ENCODE measurements at places on chromosomes 16 and 17. TPM values are rescaled to one million over a fixed set of nuclear protein-coding genes. Genes with fewer than 3 reads are reported as not detected.
A peak's percentile ranks its signal among the peaks of the same experiment; 100 is the strongest.

The DDX52 gene
- 26.7 TPM for total RNA-seq

The TP53TG3B gene
- total RNA-seq, result not detected

The TM4SF5 gene
- not detected for total RNA-seq

The CLEC3A gene
- not detected for total RNA-seq

The RRAD gene
- total RNA-seq, result 1.4 TPM

The ITGAX gene
- 0.18 TPM for total RNA-seq

The C16orf96 gene
- not detected for total RNA-seq

DNA sequence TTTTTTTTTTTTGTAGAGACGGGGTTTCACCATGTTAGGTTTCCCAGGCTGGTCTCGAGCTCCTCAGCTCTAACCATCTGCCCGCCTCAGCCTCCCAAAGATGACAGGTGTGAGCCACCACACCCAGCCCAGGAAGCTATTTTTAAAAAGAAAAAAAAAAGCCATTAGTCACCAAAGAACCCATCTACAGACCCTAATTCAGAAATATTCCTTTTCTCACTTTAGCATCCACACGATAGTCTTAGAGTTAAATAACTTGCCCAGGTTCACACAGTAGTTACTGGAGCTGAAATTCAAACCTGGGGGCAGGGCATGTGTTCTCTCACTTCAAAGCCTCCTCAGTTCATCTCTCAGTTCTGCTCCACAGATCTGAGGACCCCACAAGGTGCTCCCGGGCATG, 70.3 kb upstream of the NOL11 start:
- no peak for DNase-seq

DNA sequence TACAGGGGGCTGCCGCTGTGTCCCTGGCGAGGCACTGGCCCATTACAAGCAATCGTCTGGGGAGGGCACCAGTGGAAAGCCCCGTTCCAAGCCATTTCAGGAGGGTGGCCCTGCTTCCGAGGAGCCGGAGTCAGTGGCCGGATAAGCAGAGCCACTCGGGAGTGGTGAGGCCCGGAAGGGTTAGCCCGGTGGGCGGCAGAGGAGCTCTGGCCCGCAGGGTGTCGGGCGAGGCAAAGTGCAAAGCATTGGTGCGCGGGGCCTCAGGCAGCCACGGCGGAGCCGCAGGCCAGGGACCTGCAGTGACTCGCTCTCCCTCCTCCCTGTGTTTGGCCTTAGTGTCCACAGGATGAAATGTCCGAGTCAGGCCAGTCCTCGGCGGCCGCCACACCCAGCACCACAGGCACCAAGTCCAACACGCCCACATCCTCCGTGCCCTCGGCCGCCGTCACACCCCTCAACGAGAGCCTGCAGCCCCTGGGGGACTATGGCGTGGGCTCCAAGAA, 24.6 kb downstream of the NME3 start:
- no peak for DNase-seq

DNA sequence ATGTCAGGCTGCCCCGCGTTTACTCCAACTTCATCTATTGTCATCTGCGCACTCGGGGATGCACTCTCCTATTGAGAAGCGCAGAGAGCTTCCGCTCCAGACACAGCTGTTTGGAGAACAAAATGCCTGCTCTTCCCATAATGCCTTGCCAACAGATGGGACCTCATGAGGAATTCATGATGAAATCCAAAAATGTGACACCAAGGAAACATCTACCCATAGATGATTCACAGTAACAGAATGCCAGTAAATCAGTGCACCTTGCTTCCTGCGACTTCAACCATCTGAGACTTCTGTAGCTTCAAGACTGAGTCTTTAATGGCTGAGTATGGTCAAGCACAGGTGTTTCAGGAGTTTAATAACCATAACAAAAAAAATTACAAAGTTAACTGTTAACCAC, 1144.9 kb upstream of the GOT2 start:
- DNase-seq, result no peak

- no peak for DNase-seq
Measured at GRCh38 chr16:55922662-55923061, 47.5 kb upstream of the CES5A start.

DNA sequence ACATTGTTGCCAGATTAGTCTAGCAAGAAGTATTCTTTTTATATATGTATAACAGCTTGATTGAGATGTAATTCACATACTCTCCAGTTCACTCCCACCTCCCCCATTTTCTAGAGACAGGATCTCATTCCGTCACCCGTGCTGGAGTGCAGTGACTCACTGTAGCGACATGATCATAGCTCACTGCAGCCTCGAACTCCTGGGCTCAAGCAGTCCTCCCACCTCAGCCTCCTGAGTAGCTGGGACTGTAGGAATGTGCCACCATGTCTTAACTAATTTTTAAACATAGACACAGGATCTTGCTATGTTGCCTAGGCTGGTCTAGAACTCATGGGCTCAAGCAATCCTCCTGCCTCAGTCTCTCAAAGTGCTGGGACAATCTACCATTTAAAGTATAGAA, 3.3 kb upstream of the RSAD1 start:
- no peak for DNase-seq

- peak; percentile 19 for DNase-seq
Measured at GRCh38 chr17:62064791-62065563, at the start of gene MED13. Gene MED13 (minus strand): TSS chr17:62065278. CDS start chr17:62065205, 73 bp downstream.

DNA sequence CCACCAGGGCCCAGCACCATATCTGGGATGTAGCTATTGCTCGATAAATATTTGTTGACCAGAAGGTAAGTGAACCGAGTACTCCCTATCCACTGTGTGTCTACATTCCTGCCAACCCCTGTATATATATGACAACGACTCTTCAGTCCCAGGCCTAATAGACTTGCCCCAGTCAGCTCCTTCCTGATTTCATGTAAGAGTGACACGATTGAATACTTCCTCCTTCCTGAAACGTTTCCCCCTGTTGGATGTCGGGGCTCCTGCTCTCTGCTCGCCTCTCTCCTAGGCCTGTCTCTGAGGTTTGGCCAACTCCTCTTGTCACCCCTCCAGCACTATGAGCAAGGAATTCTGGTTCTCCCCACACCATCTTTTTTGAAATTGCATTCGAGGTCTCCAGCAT, 178.9 kb downstream of the PRKCA start:
- no peak for DNase-seq

DNA sequence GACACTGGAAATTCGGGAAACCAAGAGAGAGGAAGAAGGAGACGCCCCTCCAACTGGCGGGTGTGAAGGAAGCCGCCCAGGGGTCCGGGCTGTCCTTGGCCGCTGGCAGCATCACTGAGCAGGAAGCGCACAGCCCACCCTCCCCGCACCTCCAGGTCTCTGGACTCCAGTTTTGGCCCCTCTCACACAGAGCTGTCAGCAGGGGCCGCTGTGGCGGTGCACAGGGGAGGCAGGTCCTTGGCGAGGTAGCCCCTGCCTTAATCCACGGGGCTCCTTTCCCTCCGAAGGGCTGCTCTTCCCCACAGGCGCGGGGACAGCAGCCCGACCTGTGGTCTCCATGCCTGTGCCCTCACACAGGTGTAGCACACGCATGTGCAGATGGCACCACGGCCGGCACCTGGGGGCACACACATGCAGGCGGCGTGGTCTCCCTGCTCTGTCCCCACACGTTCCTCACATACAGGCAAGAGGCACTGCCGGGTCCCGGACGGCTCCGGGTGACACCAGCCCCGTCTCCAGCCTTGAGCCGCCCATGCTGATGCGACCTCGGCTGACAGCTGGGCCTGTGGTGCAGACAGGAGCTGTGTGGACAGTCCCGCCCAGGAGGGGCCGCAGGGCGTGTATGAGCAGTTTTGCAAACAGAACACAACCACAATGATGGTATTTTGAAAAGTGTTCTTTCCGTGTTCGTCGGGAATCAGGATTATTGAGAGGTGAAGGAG, 26.6 kb upstream of the CHMP6 start:
- DNase-seq, result no peak

GRCh38 chr17:59761385-59762048, 54.1 kb downstream of the VMP1 start:
- DNase-seq, result peak; percentile 86

GRCh38 chr17:82565551-82565950, 46.0 kb downstream of the FOXK2 start:
- no peak for DNase-seq

- DNase-seq, result no peak
Measured at GRCh38 chr17:46822388-46822921, 4.0 kb upstream of the WNT3 start.

- no peak for DNase-seq
Measured at GRCh38 chr17:15086776-15087295, 178.3 kb downstream of the PMP22 start.

DNA sequence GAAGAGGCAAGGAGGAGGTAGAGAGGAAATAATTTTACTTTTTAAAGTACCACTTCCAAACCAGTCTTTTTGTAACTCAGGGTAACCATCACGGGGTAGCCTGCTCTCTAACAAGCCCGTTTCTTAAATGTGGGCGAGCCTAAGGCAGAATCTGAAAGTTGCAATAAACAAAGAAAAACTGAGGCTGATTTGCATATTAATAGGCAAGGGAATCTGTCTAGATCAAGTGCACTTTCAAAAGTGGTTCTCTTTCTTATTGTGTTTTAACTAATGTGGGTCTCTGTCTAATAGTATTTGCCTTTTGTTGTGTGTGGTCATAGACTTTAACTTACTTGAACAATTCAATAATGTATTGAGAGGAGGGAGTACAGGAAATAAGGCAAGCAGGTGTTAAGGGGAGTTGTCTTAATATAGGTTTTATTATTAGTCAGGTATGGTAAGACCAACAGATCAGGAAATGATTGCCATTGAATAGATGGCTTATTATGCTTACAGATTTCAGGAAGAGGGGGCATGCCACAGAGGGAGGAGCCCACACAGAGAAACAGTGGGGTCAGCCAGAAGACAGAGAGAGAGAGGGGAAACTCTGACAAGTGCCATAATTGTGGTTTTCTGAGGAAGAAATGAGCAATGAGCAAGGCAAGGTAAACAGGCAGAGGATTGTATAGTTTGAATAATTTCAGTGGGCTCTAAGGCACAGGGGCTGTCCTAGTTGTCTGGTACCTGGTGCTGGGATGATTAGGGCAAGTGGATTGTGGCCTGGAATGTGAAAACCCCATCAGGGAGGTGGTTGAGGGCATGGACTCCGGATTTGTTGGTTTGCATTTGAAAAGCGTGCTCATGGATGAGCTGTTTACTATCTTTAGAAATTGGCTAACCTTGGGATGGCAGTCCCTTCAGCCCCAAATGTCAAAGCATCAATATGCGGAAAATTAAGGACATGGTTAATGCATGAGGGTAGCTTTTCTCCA, 237.2 kb downstream of the TOX3 start:
- no peak for DNase-seq

DNA sequence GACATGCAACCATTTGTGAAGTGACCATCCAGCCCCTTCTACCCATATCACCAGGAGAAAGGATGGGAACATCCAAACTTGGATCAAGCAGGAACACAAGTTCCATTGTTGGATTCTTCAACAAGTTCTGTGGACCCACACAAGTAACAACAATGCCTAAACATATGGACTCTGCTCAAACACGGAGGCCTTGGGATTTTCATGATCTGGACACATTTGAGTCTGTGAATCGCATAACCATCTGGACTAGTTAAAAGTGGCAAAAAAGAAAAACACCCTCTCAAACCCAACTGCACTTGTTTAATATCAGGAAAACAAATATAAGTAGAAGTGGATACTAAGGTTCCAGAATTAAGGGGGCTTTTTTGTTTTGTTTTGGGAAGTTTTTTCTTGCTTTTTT, 70.8 kb downstream of the TOX3 start:
- DNase-seq, result no peak

DNA sequence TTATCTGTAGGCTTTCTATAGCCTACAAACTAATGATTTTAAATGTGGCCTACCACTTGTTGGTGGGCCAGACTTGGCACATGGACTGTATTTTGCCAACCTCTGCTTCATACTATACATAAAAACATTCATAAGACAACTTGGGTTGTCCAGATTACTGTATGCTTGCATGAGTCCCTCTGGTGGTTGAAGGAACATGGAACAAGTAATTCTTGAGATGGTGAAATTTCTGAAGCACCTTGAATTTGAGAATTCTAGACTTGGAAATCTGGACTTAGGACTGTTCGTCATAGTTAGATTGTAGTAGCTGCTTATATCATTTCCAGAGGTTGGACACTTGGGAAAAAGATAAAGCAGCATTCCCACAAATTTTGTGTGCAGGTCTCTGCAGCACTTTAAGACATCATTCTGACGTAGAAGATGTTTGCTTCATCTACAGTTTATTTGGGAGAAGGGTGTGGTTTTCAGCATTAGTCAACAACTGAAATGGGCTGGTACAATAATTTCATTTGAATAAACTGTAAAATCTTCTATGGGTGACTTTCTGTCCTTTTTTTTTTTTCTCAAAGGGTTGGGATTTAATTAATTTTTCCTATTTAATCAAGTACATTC, 31.2 kb downstream of the NFATC3 start:
- peak; percentile 51 for DNase-seq

GRCh38 chr17:77957235-77957856, 1.2 kb upstream of the TNRC6C start:
- DNase-seq, result peak; percentile 29

- DNase-seq, result no peak
Measured at GRCh38 chr17:7882629-7883028, 6.0 kb upstream of the CHD3 start.

DNA sequence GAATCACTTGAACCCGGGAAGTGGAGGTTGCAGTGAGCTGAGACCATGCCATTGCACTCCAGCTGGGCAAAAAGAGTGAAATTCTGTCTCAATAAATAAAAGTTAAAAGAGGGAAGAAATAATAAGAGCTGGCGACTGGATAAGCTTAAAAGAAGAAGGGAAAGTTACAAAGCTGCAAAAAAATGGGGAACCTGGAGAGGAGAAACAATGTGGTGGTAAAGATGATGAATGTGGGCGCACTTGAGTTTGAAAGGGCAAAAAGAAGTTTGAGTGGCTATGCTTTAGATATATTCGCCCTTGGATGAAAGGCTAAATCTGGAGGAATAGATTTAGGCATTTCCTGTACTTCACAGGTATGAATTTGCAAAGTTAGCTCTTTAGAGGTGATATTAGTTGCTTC, 53.0 kb upstream of the YPEL2 start:
- no peak for DNase-seq

- no peak for DNase-seq
Measured at GRCh38 chr17:74128456-74129211, 74.8 kb upstream of the RPL38 start.

DNA sequence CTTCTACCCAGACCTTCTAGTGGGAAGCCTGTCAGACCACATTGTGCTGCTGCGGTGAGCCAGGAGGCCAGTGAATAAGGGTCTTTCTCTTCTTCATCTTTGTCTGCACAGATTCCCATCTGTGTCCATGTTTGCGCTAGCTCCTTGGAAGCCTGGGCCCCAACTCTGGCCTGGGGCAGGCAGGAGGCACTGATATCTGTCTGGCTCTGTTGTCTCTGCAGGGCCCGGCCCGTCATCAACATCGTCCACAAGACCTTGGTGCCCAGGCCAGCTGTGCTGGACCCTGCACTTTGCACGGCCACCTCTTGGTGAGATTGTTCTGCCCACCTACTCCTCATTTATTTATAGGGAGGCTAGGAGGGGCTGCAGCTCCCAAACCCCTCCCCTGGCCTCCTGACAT, 18.3 kb downstream of the ITGA3 start:
- no peak for DNase-seq
